Left cardiac atrium (tissue), 4 donors: ENCODE measurements at places on chromosomes 1 and 21. TPM values are rescaled to one million over a fixed set of nuclear protein-coding genes. Genes with fewer than 3 reads are reported as not detected.

DNA sequence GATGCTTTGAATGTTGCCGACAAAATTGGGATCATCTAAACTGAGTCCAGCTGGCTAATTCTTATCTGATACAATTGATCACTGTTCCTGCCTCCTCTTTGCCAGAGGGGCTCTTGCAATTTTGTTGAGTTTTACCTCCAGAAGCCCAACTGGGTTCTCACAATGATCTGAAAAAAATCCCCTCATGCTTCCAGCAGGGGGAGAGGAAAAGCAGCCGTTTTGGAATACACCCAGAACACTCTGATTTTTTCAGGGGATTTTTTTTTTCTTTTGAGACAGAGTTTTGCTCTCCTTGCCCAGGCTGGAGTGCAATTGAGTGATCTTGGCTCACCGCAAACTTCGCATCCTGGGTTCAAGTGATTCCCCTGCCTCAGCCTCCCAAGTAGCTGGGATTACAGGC lies 13.9 kb upstream of the RERE start:
- DNase-seq: no peak

The PDZK1IP1 gene
- 1.6 TPM for total RNA-seq

DNA sequence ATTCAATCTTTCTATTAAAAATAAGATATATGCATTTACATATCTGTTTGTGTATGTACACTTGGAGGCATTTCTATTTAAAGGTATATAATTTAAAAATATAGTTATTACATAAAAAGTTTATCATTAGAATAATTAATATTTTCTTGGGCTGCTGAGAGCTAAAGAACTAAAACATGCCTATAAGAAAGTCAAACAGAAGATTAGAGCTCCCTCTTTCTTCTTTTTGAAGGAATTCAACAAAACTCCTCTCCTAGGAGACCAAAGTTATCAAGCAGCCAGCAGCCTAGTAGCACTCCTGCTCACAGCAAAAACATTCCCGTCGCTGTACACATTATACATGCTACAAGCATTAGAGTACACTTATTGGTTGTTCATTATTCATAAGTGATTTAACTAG lies 216.4 kb downstream of the VAV3 start:
- DNase-seq: no peak

The TMEM52 gene
- 0.82 TPM for total RNA-seq

DNA sequence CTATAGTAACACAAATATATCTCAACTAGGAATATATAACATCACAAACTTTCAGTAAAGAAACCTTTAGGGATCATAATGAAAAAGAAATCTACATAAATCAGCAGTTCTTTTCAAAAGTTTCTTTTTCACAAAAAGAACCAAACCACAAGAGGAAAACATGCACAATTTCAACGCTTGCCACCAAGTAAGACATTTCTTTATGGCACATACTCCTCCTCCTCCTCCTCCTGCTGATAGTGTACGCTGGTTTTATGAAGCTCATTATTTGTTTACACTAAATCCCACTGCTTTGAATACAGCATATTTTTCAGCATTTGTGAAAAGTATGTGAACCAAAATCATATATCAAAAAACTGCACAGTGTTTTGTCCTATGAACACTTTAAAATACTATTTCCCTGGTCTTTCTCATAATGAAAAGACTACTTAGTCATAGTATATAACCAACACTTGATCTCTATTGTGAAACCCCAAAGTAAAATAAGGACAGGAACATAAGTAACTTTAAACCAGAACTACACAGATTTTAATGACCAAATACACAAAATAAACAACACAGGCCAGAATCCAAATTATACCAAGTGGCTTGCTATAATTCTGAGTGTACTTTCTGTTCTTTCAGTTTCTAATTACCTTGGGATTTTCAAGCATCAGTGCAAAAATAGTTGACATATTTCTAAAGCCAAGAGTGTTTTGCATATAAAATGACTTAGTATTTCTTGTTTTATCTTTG lies 184.2 kb downstream of the EIF4G3 start:
- no peak for DNase-seq

The RPS6KC1 gene
- total RNA-seq: 10.0 TPM

DNA sequence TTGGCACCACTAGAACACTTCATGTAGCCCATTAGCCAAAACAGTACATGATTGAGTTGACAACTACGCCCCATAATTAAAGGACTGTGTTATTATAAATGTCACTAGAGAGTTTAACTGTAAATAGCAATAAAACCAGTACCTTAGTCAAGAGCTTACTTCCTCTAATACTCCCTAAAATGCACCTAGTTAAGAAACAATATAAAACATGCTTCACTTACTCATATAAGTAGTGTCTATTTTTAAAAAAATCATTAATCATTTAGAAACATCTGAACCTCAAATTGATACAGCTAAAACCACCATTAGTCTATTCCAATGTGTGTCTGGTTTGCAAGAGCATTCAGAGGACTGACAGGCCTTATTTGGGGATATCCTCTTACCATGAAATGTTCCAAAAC lies 25.3 kb downstream of the PTP4A2 start:
- DNase-seq: no peak
